Aorta (tissue), 5 donors: ENCODE measurements at places on chromosomes 7 and 10. TPM values are rescaled to one million over a fixed set of nuclear protein-coding genes. Genes with fewer than 3 reads are reported as not detected.

- no peaks in the 10 kb centered on the region for H3K36me3 ChIP-seq
- H3K27ac ChIP-seq: no peak overlapping the region
- no peak overlapping the region for H3K4me3 ChIP-seq
Measured at GRCh38 chr10:76209135-76209534, 777.7 kb downstream of the LRMDA start.

DNA sequence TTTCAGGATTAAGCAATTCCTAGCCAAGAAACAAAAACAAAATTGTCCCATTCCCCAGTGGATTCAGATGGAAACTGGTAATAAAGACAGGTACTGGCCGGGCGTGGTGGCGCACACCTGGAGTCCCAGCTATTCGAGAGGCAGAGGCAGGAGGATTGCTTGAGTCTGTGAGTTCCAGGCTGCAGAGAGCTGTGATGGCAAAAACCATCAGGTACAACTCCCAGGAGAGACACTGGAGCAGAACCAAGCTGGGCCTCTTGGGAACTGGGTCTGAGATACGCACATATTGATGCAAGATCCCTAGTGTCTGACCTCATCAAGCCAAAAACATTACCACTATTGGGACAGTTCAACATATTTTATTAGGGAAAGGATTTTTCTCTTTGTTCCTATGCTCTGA lies 84.0 kb upstream of the ANLN start:
- H3K4me3 ChIP-seq: no peak overlapping the region
- no peak for DNase-seq
- H3K36me3 ChIP-seq: no peaks in the 10 kb centered on the region
- H3K27me3 ChIP-seq: no peaks in the 10 kb centered on the region

GRCh38 chr10:30915146-30915545 lies 116.5 kb downstream of the ZNF438 start:
- no peaks in the 10 kb centered on the region for H3K27me3 ChIP-seq
- H3K4me3 ChIP-seq: no peak overlapping the region
- H3K36me3 ChIP-seq: no peaks in the 10 kb centered on the region
- H3K4me1 ChIP-seq: peaks cover 3% of the 10 kb centered on the region

- H3K4me1 ChIP-seq: peaks cover 9% of the 10 kb centered on the region
- H3K36me3 ChIP-seq: no peaks in the 10 kb centered on the region
- peak overlapping the region; percentile 88 for H3K27ac ChIP-seq
- H3K4me3 ChIP-seq: no peak overlapping the region
- no peaks in the 10 kb centered on the region for H3K27me3 ChIP-seq
Measured at GRCh38 chr10:77587416-77587790, 50.2 kb downstream of the KCNMA1 start.

GRCh38 chr10:33112831-33113455 lies 154.9 kb upstream of the ITGB1 start:
- H3K4me1 ChIP-seq: no peaks in the 10 kb centered on the region
- H3K4me3 ChIP-seq: no peak overlapping the region
- DNase-seq: no peak

- H3K36me3 ChIP-seq: peaks cover 3% of the 10 kb centered on the region
- H3K4me1 ChIP-seq: no peaks in the 10 kb centered on the region
- DNase-seq: no peak
- H3K4me3 ChIP-seq: no peak within 1 kb of the TSS
Measured at GRCh38 chr10:101843032-101844021, at the start of gene KCNIP2. Gene KCNIP2, minus strand, starts transcription at chr10:101843800. Its CDS starts 232 bp downstream, at chr10:101843568.

GRCh38 chr10:95333997-95334804 lies 43.4 kb upstream of the PDLIM1 start:
- peak; percentile 93 for DNase-seq
- peaks cover 7% of the 10 kb centered on the region for H3K36me3 ChIP-seq
- peaks cover 2% of the 10 kb centered on the region for H3K4me1 ChIP-seq
- H3K27me3 ChIP-seq: no peaks in the 10 kb centered on the region

DNA sequence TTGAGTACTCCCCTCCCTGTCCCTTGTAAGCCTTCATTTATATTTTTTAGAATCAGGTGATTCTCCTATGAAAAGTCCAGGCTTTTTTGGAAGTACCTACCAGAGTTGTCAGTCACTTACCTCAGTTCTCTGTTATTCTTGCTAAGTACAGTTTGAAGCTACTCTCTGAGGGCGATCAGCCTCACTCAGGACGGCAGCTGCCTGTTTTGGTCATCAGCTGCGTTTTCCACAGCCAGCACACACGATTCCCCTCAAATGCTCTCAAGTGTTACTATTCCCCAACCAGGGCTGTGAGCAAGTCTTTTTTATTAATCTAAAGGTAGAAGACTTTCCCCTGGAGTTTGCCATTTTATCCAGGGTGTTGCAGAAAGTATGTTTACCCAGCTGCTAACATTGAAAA lies 328.6 kb downstream of the SUGCT start:
- H3K27me3 ChIP-seq: no peaks in the 10 kb centered on the region
- H3K27ac ChIP-seq: peak overlapping the region; percentile 88
- H3K36me3 ChIP-seq: no peaks in the 10 kb centered on the region
- peaks cover 7% of the 10 kb centered on the region for H3K4me1 ChIP-seq
- H3K4me3 ChIP-seq: no peak overlapping the region

ADCYAP1R1 gene
- 1.1 TPM for total RNA-seq

CEP55 gene
- 1.4 TPM for total RNA-seq
